ENCODE measurements at places on chromosomes 2 and 18.

DNA sequence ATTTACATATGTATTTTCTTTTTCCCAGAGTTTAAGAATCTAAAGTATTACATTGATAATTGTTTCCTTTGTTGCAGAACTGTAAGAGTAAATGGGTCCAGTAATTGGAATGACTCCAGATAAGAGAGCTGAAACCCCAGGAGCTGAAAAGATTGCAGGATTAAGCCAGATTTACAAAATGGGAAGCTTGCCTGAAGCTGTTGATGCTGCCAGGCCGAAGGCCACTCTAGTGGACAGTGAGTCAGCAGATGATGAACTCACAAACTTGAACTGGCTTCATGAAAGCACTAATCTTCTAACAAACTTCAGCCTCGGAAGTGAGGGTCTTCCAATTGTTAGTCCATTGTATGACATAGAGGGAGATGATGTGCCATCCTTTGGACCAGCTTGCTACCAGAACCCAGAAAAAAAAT, 183.8 kb upstream of the STON1 start:
- no peak for DNase-seq

- DNase-seq = no peak
These were observed 522.3 kb upstream of the MYT1L start for GRCh38 chr2:2853346-2853745.

- DNase-seq = no peak
These were observed 50.1 kb downstream of the TIMM21 start for GRCh38 chr18:74198453-74198852.

DNA sequence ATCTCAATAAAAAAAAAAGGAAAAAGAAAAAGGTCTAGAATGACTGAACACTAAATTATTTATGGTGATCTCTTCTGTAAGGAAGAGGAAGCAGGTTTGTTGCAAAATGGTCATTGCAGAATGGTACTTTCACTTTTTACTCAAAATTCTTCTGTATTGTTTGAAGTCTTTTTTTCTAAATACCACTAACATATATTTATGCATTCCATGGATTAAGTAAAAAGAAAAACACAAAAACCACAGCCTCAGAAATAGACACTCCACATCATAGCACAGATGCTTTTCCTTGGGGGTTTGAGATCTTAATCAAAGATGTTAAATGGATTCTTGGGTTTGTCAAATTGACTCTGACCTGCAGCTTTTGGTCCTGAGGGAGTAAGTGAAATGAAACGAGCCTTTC, 47.4 kb downstream of the RHOB start:
- no peak for DNase-seq
